ENCODE measurements at places on chromosomes 6 and 20.

DNA sequence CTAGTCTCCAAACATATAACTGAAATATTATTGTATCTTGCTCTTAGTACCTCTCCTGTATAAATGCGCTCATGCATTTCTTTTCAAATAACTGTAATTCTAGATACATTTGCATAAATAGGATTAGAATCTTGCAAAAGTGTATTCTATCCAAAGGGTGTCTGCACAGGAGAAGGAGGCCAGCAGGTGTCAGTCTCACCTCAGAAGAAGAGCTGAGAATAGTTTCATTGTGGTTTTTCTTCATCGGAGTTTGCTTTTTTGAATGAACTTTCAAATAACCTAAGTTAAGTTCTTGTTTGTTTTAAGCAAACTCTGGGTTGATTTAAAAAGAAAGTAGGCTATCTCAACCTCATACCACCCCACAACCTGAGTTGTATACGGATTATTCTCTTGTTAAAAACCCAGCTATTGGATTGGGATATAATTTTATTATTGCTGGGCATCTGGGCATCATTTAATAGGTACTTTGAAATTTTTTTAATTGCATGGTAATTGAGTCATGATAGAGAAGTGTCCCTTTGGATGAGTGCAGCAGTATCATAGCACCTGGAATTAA, 125.0 kb upstream of the MLIP start:
- DNase-seq, result no peak

DNA sequence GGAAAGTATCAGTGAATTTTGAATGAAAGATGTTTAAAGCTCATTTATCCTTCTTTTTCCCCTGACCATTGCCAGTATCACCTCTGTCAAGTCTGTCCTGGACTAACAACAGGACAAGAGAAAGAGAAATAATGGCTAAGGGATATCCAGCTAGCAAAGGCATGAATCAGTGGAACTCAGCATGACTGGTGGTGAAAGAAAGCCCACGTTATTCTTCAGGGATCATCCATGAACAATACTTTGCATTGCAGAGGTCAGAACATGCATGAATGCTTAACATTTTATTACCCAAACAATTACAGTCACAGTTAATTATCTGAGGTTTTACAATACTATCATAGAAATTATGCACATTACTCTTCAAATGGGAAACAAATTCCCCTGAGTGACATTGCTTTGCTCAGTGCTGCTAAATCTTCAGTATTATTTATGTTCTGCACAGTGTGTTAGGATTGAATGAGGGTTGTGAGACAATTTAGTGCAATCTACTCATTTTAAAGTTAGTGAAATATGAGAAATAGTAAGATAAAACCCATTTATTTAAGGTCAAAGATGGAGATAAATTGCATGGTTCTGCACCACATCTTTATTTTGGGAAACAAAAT, 350.7 kb downstream of the KHDRBS2 start:
- DNase-seq, result no peak

- DNase-seq, result no peak
These were observed 360.2 kb downstream of the PREX1 start for GRCh38 chr20:48467622-48468021.

GRCh38 chr6:83613378-83613777, 95.5 kb downstream of the SNAP91 start:
- DNase-seq, result no peak

DNA sequence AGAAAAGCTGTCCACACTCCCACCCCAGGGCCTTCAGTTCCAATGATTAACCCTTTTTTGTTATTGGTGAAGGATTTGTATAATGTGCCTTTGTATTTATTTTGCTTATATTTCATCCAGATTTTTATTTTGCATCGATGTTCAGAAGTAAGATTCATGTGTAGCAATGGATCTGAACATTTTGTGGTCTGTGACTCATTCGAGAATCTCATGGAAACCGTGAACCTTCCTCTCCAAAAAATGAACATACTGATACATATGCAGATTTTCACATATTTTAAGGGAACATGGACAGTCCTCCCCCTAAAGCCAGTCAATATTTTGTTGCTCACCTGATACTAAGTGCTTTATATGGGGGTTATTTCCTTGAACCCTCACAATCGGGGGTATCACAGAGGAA, 421.8 kb upstream of the SOX4 start:
- DNase-seq, result no peak

DNA sequence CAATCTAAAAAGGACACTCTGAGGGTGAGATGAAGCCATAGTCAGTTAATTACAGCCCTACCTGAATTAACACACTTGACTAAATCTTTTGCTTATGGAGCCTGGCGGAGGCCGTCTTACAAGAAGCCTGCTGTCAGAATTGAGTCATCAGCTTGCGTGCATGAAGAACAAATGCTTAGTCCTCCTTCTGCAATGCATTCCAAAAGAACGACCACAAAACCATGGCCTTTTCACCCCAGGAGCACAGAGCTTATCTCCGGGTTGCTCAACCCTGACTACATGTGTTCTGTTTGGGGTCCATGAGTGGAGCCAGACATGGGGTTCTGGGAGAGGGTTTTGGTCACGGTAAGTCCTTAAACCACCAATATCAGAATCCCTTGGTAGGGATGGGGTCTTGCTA, 318.1 kb downstream of the CLIC5 start:
- no peak for DNase-seq

- DNase-seq, result no peak
These were observed 206.8 kb upstream of the PLCB4 start for GRCh38 chr20:8862092-8862491.

- no peak for DNase-seq
These were observed 7.7 kb upstream of the AHI1 start for GRCh38 chr6:135505222-135505621.

DNA sequence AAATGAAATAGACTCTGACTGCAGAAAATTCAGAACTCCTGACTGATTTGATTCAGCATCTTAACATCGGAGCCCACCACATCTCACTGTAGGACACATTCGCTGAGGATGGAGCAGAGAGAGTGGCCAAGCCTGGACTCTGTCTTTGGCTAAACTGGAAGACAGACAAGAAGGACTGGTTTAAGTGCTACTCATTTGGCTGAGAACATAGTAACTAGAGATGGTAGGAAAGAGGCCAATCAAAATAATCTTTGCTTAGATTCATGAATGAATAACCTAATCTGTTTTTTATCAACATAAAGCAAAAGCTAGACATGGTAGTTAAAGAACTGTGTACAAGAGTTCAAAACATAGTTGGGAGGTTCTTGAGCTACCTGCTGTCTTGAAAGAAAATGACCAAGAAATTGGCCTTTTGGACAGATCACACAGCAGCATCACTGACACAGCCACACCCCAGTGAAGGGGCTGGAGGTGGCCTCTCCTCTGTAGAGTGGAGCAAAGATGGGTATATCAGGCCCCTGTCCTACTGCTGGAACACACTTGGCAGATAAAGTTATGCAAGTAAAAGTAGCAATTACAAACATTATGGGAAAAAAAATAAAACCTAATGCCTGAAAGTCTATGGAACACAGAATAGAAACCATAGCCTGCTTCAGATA, 87.1 kb upstream of the NT5E start:
- DNase-seq, result no peak

GRCh38 chr6:37022135-37022863, 16.8 kb downstream of the FGD2 start:
- DNase-seq, result no peak

DNA sequence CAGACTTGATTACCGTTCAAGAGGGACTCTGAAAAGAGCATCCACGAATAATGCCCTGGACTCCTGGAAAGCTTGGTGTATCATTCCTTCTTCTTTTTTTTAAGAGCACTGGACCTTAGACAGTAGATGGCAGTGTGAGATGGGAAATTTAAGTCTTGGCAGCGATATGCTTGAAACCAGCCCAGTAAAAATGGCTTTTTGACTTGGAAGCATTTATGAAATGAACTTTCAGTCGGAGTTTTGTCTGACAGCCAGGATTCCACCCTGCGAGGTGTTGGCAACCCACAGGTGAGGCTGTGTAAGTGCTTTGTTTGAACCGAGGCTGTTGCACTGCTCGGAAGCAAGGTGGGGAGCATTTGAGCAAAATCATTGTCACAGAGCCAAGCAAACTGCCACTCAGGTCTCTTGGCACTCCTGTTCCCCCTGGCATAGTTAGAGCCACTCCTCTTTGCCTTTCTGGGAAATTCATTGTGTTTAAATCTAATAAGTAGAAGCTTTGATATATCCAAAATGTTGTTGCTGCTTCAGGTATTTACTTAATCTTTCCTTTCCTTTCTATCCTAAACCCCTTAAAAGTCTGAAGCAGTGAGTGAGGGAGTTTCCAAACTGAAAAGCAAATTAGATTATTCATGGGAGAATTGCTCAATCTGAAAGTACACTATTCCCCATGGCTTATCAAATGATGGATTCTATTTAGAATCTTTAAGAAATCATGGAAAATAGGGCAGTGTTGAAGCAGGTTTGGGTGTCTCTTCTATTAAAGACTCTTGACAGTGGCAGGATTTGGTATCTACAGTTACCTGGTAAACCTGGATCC, 272.8 kb upstream of the SLC35B3 start:
- no peak for DNase-seq

- no peak for DNase-seq
These were observed 18.7 kb downstream of the HLA-DMB start for GRCh38 chr6:32922083-32922482.

DNA sequence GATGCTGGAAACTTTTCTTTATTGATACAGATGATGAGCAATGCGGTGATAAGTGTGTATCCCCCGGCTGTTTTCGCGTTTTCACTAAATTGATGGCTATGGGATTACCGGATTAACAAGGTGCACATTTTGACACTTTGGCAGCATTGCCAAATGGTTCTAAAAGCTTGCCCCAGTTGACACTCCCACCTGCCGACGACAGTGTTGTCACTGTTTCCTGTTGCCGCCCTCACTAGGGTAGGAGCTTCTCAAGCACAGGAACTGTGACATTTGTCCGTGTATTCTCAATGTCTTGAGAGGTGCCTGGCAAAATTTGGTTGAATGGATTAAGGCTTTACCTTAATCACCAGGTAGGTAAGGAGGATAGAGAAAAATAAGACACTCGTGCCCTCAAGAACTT, 9.8 kb upstream of the MAPK13 start:
- DNase-seq, result peak; percentile 69

DNA sequence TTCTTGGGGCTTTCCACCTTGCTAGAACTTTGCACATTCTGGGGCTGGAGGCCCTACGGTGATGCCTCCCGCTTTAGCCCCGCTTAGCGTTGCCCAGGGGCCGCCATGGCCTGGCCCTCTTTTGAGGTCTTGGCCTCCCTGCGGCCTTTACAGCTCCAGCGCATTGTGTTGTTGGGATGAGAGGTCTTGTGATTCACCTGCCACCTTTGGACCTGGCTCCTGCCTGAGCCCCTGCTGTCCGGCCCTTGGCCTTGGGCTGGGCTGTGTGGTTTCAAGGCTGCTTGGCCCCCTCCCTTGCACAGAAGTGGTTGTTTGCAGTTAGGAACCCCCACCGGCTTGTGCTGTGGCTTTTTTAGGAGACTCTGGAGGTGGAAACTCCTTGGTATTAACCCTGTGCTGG, 61.0 kb upstream of the CDH4 start:
- no peak for DNase-seq

DNA sequence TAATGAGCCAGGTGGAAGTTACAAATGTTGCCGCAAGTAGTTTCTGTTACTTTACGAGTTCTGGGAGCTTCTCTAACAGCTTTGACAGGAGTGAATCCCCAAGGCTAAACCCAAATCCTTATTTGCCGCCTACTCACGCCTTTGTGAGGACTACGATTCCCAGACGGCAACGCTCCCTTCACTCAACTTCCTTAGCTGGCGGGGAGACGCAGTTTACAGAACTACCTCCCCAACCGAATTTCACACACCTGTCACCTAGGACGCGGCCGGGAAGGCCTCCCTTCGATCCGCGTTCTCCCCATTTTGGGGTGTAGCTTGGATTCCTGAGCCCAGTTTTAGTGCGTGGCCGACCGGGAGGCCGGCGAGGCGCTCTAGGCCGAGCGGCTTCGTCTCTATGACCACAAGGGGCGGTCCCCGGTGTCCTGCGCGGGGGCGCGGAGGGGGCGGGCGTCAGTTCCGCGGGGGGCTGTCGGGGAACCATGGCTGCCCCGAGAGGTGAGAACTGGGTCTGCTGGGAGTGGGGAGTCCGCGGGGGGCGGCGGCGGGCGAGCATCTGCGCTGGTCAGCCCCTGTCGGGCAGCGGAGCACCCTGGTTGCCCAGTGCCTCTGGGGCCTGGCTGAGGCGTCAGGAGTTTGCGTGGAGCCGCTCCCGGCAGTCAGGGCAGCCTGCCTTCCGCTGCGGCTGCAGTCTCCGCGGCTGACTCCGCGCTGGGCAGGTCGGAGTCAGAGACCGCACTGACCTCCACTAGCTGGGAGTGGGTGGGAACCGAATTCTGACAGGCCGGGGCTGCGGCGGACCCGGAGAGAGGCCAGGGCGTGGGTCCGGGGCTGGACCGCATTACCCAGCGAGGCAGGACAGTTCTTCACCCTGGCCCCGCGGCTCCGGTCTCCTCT, at the start of gene SLC35A1:
Gene SLC35A1 (plus strand): TSS at position 450 of the 894 bp plus-strand sequence. CDS start 30 bp downstream, at position 480.
- DNase-seq, result peak; percentile 69

DNA sequence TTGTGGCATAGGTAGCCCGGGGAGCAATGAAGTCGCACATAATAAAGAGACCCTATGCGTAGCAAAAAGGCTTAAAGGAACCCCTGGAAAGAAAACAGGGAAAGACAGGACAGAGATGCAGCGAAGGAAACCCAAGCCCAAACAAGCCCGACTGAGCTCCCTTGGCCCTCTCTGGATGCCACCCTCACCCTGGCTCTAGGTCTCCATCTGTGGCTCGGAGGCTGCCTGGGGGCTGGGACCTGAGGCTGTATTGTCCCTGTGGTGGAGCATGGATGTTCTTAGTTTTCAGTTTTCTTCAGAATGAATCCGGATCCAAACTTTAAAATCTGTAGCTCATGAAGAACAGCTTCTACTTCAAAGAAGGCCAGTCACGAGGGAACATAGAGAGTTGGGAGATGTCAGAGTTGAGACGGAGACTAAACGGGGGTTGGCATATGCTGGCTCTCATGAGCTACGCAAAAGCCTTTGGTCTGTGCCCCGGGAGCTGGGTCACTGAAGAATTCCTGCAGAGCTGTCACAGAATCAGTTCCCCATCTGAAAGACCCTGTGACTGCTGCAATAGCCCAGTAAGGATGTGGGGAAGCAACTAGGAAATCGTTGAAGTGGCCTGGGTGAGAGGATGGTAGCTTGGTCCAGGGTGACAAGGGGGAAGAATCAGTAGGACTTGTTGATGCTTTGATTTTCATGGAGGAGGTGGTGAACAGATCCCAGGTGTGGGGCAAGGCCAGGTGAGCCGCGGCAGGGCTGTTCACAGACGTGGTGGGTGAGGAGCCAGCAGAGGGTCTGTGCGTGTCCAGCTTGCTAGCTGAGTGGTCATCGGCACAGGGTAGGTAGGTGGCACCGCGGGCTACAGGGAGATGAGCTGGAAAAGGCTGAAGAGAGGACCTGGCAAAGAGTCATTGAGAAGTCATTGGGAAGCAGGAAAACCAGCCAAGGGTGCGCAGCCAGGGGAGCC, 35.2 kb downstream of the SYNDIG1 start:
- no peak for DNase-seq

- DNase-seq, result no peak
These were observed 11.2 kb upstream of the GRM1 start for GRCh38 chr6:146017672-146018071.

DNA sequence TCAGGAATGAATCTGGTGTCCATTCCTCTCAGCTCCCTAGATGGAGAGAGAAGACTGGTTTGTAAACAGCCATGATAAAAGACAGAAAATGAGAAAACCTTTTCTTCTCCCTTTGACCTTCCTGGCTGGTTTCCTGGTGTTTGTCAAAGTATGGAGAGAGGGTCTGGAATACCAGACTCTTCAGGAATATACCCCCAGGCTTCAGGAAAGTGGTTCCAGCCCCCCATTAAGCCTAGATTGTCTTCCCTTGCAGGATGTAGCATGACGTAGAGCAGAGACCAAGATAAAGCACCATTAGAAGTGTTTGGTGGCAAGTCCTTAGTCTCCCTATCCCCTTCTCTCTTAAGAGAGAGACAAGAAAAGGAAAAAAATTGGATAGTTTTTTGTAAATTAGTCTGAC, 51.1 kb downstream of the EIF2S2 start:
- DNase-seq, result no peak
